ENCODE measurements at places on chromosomes 11 and 22. TPM values are rescaled to one million over a fixed set of nuclear protein-coding genes. Genes with fewer than 3 reads are reported as not detected.
A peak's percentile ranks its signal among the peaks of the same experiment; 100 is the strongest.

Gene OR51B5
- 0.47 TPM for total RNA-seq

Gene MS4A8
- not detected for total RNA-seq

Gene AQP11
- total RNA-seq, result 5.9 TPM

Gene MS4A7
- total RNA-seq, result 3.3 TPM

Gene JAML
- 1.2 TPM for total RNA-seq

Gene CADM1
- 248 TPM for total RNA-seq

Gene LRRC4C
- total RNA-seq, result 90.6 TPM

Gene PAAF1
- 12.6 TPM for total RNA-seq

Gene MUC5AC
- not detected for total RNA-seq

Gene SLC6A5
- total RNA-seq, result not detected

Gene OR52B6
- total RNA-seq, result not detected

- DNase-seq, result no peak
These were observed 49.0 kb downstream of the RPUSD4 start for GRCh38 chr11:126162306-126163030.

- no peak for DNase-seq
These were observed 30.6 kb downstream of the CYB5R2 start for GRCh38 chr11:7642747-7643146.

- no peak for DNase-seq
These were observed 9.4 kb downstream of the PIWIL3 start for GRCh38 chr22:24765166-24765565.

- DNase-seq, result no peak
These were observed 6.5 kb upstream of the IL10RA start for GRCh38 chr11:117979481-117980211.

GRCh38 chr11:68118706-68119448, 2.3 kb downstream of the CHKA start:
- no peak for DNase-seq

DNA sequence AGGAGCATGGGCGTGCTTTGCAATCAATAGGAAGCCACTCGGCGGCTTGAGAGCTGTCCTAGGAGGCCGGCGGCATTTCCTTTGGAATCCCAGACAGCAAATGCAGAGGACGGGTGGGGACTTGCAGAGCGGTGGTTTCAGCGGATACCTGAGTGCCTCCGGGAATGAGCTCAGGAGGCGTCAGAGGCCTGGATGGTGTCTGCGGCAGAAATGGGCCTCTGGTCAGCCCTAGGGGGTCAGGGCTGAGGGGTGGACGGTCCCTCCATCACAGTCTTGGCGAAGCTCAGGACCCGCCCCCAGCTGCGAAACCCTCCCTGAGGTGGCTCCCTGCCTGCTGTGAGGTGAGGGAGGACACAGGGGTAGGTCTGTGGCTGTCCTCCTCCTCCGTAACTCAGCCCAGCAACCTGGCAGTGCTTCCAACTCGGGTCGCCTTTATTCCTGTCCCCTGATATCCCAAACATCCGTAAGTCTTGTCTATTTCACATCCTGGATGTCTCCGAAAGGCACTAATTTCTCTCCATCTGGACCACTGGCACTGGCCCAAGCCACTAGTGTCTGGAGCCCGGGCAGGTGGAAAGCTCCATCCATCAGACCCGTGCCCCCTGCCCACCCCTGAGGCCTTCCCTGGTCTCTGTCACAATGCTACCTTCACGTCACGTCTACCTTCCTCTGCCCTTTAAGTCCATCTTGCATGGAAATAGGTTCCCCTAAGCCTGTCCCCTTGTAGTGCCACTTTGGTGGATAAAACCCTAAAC, 686.6 kb downstream of the BRD1 start:
- DNase-seq, result no peak

DNA sequence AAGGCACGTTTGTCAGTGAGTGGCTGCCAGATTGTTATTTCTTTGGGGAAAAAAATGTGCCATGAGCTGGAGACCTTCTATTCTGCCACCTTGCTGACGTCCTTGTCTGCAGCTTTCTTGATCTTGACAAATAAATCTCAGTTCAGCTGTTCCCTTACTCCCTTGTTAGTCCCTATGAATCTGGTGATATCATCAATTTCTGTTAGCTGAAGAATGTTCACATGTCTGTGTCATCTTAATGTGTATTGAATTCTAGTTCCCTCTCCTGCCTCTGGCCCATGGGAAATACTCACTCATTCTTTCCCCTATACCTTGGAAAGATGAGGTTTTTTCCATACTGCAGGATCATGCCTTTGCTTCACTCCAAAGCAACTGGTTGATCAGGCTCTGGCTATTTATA, 649.9 kb upstream of the API5 start:
- no peak for DNase-seq

- peak; percentile 67 for DNase-seq
These were observed at the start of gene TCN2 for GRCh38 chr22:30606455-30607299. Gene TCN2, plus strand, starts transcription at chr22:30607174. Its CDS starts 158 bp downstream, at chr22:30607332.

GRCh38 chr11:74272276-74272675, 39.2 kb downstream of the P4HA3 start:
- DNase-seq, result no peak

- peak; percentile 55 for DNase-seq
These were observed at the start of gene GAS2L1 for GRCh38 chr22:29306175-29306834. Gene GAS2L1, plus strand, starts transcription at chr22:29306650. Its CDS starts 1,456 bp downstream, at chr22:29308106.

- no peak for DNase-seq
These were observed 68.1 kb downstream of the ALX4 start for GRCh38 chr11:44241851-44242250.

GRCh38 chr22:32803738-32804435, 2.4 kb downstream of the TIMP3 start:
- no peak for DNase-seq

DNA sequence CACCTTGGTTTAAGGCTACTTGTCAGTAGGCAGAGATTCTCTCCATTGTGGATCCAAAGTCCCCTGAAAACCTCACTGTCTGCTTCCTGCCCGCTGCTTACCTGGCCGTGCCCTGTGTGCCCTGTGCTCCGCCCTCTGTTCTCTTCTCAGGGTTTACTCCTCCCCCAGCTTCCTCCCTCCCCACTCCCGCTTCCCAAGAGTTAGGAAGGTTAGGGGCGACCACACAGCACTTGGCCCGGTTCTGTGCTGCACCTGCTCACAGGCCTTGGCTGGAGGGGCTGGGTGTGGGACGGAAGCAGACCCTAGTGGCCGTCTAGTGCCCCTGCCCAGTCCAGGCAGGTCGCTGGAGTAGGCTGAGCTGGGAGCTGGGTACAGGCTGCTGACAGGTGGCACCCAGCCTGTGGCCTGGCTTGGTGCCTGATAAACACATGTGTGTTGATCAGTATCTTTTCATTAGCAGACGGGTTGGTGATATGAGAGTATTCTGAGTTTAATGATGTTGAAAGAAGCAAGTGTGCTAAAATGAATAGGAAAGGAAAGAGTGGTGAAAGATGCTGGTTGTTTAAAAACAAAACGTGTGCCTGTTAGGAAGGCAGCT, 40.5 kb downstream of the GRAMD4 start:
- no peak for DNase-seq

DNA sequence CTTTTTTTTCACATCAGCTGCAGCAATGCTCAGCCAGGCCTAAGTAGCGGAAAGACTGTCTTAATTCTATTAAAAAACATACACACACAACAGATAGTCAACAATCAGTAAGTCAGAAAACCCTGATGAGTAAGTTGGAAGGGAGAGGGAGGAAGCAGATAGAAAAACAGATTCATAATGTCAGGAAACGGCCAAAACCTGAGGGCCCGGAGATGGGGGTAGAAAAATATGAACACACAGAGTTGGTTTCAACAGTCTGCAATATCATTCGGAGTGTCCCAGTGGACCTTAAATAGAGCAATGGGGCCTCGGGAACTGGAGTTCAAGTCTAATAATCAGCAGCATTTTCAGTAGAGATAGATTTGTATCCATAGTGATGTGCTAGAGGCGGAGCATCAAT, 14.8 kb downstream of the LRRC55 start:
- DNase-seq, result no peak

GRCh38 chr11:117828611-117829368, 4.2 kb upstream of the FXYD2 start:
- DNase-seq, result no peak

DNA sequence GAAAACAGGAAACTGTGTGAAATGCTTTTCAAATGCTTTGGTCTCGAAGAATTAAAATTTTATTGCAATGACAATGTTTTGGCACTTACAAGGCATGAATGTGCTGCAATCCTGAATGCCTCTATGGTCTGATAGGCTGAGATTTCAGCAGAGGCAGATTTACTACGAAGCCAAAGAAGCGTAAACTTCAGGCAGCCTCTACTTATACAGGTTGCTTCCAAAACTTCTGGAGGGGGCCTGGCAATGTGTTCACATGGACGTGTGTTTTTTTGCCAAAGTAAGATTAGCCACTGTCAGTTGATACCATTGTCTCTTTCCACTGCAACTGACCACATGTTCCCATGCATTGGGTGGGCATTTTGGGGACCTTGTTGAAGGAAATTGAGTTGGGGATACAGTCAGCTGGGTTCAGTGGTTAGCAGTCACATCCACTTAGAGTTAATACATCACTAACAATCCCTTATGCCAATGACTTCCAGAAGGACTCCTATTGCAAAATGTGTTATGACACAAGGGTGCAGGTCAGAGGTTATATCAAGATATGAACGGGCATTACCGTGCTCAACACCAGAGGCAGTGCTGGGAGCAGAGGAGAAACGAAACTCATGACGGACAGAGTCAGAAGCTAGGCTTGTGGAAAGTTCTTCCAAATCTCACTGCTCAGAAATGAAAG, 48.8 kb downstream of the ABTB2 start:
- no peak for DNase-seq

DNA sequence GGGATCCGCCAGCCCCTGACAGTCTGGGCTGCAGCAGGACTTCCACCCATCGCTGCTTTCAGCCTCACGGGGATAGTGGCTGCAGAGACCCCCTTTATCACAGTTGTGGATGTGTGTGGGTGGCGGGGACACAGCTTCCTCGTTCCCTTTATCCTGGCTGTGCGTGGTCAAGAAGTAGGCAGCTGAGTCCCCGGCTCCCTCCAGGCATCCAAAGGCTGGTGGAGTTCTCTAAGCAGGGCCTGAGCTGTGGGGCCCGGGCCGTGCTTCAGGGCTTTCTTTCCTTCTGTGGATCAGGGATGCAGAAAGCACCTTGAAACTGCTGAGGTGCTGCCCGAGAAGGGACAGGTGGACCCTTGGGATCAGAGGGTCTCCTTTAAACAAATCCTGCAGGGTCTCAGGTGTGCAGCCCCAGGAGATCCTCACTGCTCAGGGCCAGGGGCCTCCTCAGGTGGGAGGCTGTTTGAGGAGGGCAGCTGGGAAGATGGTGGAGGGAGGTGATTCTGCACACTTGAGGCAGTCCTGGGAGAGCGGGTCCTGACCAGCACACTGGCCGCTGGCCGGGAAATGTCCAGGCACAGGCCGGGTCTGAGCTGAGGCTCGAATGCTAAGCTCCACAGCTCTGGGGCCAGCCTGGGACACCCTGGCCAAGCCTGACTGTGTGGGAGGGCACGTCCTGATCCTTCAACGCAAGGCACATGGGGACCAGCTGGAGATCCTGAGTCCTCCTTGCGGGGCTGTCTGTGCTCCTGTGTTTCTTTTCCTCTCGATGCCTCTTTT, 1024.3 kb downstream of the BRD1 start:
- DNase-seq, result no peak

DNA sequence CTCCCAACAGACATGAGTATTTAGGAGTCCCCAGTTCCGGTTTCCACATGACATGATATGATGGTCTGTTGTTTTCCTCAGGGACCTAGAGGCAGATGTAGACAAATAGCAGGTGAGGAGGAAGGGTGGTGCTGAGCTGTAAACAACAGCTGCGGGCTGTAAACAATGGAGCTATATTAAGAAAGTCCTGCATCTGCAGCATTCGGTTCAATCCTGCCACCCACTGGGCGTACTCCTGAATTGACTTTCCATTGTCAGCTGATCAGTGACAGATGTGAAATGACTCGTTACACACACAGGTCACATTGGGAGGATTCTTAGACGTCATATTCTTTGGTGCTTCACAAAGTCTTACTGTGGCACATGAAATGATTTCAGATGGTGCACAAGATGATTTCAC, 26.8 kb upstream of the RAG1 start:
- no peak for DNase-seq

DNA sequence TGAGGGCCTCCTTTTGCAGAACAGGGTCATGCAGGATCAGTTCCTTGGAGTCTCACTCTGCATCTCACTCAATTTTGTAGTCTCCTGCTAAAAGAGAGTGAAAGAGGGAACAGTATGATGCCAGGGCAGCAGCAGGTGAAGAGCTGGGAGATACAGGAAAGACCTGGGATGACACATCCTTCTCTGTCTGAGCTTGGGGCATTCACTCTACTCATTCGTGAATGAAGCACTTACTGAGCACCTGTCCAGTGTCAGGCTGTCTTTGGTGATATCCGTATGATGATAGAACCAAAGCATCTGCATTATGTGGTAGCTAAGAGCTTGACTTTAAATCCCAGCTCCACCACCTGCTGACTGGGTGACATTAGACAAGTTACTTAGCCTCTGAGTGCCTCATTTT, 14.4 kb downstream of the SREBF2 start:
- DNase-seq, result no peak

GRCh38 chr11:104049116-104049515, 12.7 kb downstream of the DDI1 start:
- no peak for DNase-seq

DNA sequence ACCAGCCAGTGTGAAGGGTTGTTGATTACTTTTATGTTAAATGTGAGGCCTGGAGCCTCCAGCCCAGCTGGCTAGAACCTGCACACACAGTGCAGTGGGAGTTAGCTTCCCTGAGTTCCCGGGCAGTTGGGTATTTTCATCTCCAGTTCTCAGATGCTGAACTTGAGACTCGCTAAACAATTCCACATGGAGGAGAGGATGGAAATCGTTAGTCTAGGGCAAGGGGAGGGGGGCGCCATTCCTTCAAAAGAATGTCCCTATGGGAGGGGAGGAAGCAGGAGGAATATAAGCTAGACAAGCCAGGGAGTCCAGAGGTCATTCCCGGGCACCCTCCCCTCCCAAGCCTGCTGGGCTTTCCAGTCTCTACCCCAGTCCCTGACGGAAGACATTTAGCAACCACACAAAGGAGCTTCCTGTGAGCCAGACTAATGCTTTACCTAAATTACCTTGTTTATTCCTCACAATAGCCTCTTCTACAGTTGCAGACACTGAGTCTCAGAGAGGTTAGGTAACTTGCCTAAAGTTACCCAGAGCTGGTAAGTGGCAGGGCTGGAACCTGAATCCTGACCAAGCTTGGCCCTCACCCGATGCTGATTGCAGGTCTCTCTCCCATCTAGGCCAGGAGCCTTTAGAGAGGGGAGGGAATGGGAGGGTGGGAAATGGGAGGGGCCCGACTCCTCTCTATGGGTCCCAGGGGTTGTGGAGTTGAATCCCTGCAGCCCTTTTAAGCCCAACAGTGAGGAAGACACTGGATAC, 1.9 kb upstream of the TSKU start:
- no peak for DNase-seq

DNA sequence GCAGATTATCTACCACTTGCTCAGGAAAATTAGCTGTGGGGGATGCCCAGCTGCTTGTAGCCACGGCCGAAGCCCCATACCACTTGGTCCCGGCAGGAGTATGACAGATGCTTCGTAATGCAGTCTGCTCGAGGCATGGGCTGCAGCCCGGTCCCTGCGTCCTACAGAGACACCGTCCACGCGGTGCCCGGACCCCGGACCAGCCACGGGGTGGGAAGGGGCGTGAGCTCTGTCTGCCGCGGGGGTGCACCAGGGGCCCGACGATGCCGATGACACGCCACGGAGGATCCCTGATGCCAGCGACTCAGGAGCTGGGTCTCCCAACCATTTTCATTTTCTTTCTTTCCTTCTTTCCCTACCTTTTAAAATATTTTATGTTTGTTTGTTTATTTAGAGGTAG, 30.0 kb downstream of the SLC25A17 start:
- DNase-seq, result no peak

- no peak for DNase-seq
These were observed 119.2 kb downstream of the DSCAML1 start for GRCh38 chr11:117677729-117678310.

- DNase-seq, result no peak
These were observed 59.5 kb downstream of the ALX4 start for GRCh38 chr11:44250421-44250820.

- peak; percentile 81 for DNase-seq
These were observed 21.3 kb upstream of the JAM3 start for GRCh38 chr11:134047586-134047999.
